Cerebellum (tissue), 4 donors: ENCODE measurements at places on chromosomes 3 and 15.

DNA sequence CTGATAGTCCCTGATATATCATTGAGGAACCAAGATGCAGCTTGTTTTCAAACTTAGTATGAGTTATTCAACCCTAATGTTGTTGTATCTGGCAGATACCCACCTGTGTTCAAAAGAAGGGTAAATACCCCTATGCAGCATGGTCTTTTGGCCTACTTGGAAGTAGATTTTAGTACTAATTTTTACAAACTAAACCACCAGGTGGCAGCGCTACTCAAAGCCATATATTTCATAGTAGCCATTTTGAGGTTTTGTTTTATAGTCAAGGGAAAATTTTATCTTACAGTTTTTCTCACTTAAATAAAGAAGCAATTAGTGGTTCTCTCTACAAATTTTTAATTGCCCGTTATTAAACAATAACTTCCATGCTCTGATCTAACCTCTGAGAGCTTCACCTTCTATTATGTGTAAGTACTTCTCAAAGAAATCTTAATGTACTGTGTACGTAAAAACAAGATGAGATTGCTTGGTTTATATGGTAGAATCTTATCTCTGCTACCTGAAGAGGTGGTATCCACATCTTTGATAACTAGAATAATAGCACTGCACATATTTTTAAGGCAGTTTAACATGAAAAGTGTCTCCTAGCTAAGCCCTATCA is 31.5 kb upstream of the MLF1 start:
- no peak for DNase-seq

GRCh38 chr15:75309711-75310110 is 26.2 kb upstream of the COMMD4 start:
- DNase-seq, result no peak

- peak; percentile 8 for DNase-seq
Measured at GRCh38 chr3:187274977-187275338, 16.6 kb downstream of the MASP1 start.

GRCh38 chr3:8052659-8053058 is 449.0 kb upstream of the LMCD1 start:
- peak; percentile 43 for DNase-seq

DNA sequence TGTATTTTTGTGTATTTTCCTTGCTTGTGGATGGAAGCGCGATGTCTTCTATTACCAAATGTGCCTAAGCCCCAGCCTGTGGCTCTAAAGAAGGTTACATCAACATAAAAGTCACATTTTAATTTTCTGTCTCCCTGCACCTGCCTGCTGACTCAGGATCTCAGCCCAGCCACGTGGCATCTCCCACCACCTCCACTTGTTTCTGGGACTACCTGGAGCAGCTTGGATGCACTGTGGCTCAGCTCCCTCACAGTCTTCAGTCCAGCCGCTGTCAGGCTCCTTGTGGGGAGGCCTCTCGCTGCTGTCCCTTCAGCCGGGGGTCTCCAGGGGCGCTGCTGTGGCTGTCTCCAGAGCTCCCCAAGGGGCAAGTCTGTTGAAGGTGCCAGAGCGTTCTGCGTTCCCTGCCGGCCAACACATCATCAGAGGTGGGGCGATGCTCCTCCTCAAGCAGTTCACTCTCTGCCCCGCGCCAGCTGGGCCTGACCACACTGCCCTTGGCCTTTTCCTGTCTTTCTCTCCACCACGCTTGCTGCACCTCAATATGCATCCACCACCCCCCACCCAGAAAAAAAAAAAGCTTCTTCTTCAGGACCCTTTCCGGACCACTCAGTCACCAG is 47.7 kb upstream of the BDH1 start:
- no peak for DNase-seq
